Activated CD4-positive, alpha-beta memory T cell treated with anti-CD3 and anti-CD28 coated beads, Interleukin-2, amount 10 ng/mL, durations not matched to agents 7 days and 5 days (primary cell): ENCODE measurements at places on chromosomes 7 and 10. TPM values are rescaled to one million over a fixed set of nuclear protein-coding genes. Genes with fewer than 3 reads are reported as not detected.

The RABGEF1 gene
- 24.2 TPM for total RNA-seq

DNA sequence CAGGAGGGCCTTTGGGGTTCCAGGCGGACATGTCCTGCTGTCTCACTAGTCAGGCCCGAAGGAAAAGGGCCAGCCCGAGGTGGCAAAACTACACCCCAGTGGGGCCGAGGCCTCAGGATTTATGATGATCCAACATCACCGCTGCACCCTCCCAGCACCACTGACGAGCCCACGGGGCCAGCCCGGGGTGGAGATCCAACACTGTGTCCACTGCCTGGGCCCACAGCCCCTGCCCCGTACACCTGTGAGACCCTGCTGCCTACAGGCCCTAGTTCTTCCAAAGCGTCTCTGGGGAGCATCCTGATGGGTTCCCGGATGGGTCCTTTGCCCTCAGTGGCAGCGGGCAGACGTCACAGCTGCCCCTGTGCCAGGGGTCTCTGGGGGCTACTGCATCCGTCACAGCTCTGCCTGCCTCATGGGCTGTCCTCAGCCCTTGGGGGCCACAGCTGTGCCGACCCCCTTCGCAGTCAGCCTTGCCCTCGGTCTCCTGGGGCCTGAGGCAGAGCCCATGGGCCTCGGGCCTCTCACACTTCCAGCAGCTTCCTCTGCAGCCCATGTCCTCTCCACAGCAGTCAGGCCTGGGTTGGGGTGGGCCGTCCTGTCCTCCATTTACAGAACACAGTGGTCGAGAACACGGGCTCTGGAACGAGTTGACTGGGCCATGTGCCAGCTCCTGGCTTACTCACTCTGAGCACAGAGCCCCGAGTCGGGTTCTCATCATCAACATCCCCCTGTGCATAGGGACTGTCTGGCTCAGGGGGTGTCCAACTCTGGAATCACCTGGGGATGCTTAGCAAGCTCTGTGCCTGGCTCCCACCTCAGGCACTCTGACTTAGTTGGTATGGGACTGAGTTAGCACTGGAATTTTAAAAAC, 64.9 kb downstream of the FOXL3 start:
- no peaks in the 10 kb centered on the region for H3K27me3 ChIP-seq
- H3K4me3 ChIP-seq, result no peak overlapping the region
- H3K4me1 ChIP-seq, result peaks cover 14% of the 10 kb centered on the region
- DNase-seq, result no peak
- no peak overlapping the region for H3K27ac ChIP-seq
- no peaks in the 10 kb centered on the region for H3K36me3 ChIP-seq

GRCh38 chr10:124226271-124227054, 133.1 kb upstream of the CHST15 start:
- no peaks in the 10 kb centered on the region for H3K27me3 ChIP-seq
- peaks cover 39% of the 10 kb centered on the region for H3K36me3 ChIP-seq
- H3K4me3 ChIP-seq, result peak overlapping the region; percentile 33
- peaks cover 6% of the 10 kb centered on the region for H3K4me1 ChIP-seq

The CFAP69 gene
- not detected for total RNA-seq

GRCh38 chr7:150685219-150686029, at the start of gene GIMAP2:
GIMAP2 (plus strand) TSS chr7:150685706; CDS start chr7:150687060, 1,354 bp downstream.
- DNase-seq, result peak; percentile 33
- peaks cover 76% of the 10 kb centered on the region for H3K4me1 ChIP-seq
- H3K36me3 ChIP-seq, result peaks cover 74% of the 10 kb centered on the region
- peak within 1 kb of the TSS; percentile 98 for H3K27ac ChIP-seq
- H3K4me3 ChIP-seq, result peak within 1 kb of the TSS; percentile 100

DNA sequence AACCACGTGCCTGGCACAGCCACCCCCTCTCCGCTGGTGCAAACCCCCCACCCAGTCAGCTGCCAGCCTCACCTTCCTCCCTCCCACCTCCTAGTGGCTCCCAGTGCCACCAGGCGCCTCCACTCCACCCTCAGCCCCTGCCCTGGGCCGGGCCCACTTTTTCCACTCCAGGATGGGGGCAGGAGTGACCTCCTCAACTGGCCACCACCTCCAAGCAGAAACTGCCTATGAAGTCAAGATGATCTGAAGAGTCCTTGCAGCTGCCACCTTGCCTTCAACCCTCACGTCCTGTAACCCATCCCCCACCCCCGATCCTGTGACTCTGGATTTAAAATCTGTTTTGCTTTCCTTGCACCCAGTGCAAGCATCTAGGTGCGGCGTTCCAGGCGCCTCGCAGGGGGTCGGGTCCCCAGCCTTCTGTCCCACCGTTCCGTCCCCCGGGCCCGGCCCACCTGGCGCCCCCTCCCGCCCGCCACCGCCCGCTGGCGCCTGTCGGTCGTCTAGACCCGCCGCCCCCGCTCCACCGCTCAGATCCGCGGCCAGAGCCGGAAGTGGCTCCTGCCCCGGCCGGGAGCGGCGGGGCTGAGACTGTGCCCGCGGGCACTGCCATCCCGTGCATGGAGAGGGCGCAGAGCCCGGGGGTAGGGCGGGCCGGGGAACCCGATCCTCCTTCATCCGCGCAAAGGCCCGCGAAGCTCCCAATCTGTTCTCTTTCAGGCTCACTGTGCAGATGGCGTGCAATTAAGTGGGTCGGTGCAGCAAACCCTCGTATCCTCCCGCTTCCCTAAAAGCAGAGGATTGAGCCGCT, 51.2 kb upstream of the GTF2I start:
- H3K27me3 ChIP-seq, result peaks cover 5% of the 10 kb centered on the region
- no peak overlapping the region for H3K27ac ChIP-seq
- no peaks in the 10 kb centered on the region for H3K36me3 ChIP-seq
- peak; percentile 48 for DNase-seq

The ACSM6 gene
- total RNA-seq, result not detected

- H3K4me1 ChIP-seq, result no peaks in the 10 kb centered on the region
- H3K27ac ChIP-seq, result no peak overlapping the region
- peaks cover 2% of the 10 kb centered on the region for H3K27me3 ChIP-seq
- no peak overlapping the region for H3K4me3 ChIP-seq
Observed at GRCh38 chr7:41917-42565, 150.3 kb upstream of the FAM20C start.

DNA sequence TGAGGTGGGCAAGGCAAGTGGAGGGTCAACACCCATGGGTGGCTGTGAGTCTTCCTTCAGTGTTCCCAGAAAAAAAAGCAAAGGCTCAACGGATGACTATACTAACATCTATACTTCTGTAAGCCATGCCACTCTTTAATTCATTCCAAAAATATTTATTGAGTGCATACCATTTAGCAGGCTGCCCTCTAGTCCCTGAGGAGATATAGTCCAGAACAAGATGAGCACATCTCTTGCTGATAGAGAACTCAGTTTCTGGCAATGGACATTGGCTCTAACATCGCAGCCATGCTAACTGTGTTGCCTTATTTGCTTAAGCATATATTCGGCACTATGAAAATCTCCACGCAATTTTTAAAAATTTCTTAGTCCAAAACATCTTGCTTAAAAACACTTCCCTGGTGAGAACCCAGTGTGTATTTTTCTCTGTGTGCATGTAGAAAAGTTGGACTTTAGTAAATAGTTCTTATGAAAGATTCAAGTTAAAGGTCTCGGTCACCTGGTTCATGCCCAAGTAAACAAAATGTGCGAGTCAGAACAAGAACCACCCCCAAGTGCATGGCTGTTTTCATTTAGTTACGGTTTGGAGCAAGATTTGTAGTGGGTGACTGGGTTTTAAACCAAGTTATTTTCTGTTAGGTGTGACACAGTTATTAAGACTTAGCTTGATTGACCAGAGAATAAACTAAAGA, 69.8 kb downstream of the MET start:
- H3K27ac ChIP-seq, result no peak overlapping the region
- no peaks in the 10 kb centered on the region for H3K36me3 ChIP-seq
- DNase-seq, result no peak
- no peak overlapping the region for H3K4me3 ChIP-seq
- H3K27me3 ChIP-seq, result peaks cover 13% of the 10 kb centered on the region
- no peaks in the 10 kb centered on the region for H3K4me1 ChIP-seq

The CDK14 gene
- total RNA-seq, result not detected

The FKBP6 gene
- not detected for total RNA-seq

- H3K4me1 ChIP-seq, result no peaks in the 10 kb centered on the region
- DNase-seq, result no peak
- no peak overlapping the region for H3K27ac ChIP-seq
- no peaks in the 10 kb centered on the region for H3K36me3 ChIP-seq
- no peaks in the 10 kb centered on the region for H3K27me3 ChIP-seq
Observed at GRCh38 chr7:91342346-91342745, 78.1 kb downstream of the FZD1 start.

DNA sequence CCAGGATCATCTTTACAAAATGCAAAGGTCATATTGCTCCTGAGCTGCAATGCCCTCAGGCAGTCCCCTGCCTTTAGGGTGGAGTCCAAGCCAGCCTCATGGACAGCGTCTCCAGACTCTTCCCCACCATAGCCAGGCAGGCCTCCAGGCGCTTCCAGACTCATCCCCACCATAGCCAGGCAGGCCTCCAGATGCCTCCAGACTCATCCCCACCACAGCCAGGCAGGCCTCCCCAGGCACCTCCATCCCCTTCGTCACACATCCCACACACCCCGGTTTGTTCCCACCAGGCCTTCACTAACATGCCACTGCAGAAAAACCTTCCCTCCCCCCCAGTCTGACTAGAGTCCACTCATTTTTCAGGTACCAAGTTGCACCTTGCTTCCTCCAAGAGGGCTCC, 70.1 kb downstream of the PTPRN2 start:
- no peak for DNase-seq
- H3K27ac ChIP-seq, result no peak overlapping the region
- H3K36me3 ChIP-seq, result peaks cover 3% of the 10 kb centered on the region
- H3K27me3 ChIP-seq, result no peaks in the 10 kb centered on the region
- no peak overlapping the region for H3K4me3 ChIP-seq

DNA sequence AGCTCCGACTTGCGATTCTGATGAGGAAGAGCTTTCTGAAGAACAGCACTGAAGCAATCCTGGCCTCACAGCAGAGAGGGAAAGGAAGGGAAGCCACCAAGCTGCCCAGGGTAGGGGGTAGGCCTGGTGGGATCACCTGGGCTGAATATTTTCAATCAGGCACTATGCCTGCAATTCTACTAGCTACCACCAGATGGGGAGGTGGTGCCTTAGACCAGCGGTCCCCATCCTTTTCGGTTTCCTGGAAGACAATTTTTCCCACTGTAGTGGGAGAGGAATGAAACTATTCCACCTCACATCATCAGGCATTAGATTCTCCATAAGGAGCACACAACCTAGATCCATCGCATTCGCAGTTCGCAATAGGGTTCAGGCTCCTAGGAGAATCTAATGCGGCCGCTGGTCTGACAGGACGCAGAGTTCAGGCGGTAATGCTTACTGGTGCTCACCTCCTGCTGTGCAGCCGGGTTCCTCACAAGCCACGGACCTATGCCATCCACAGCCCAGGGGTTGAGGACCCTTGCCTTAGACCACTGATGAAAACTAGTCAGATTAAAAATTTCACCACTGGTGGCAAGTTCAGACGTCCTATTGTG, 2.7 kb downstream of the LRRC20 start:
- H3K27me3 ChIP-seq, result no peaks in the 10 kb centered on the region
- no peak overlapping the region for H3K27ac ChIP-seq
- DNase-seq, result no peak
- H3K4me3 ChIP-seq, result no peak overlapping the region
- peaks cover 7% of the 10 kb centered on the region for H3K36me3 ChIP-seq

GRCh38 chr7:101273206-101273605, 28.3 kb upstream of the FIS1 start:
- DNase-seq, result no peak
- H3K4me1 ChIP-seq, result no peaks in the 10 kb centered on the region
- no peak overlapping the region for H3K4me3 ChIP-seq
- no peak overlapping the region for H3K27ac ChIP-seq
- no peaks in the 10 kb centered on the region for H3K36me3 ChIP-seq

DNA sequence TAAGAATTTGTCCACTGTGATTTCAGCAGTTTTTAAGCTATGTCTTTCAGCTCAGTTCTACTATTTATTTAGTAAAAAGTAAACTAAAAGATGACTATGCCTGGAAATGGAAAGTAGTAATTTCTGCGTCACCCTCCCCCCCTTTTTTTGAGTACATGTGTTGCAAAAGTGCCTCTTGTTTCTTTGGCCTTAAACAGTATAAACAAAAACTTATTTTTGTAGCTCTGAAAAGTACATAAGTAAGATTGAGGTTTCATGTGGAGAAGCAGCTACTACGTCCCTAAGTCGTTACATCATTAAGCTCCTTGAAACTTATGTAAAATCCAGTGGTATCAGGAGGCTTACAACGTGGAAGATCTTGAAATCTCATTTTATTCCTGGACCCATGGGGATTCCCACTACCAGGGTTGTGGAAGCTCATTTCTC, 46.3 kb upstream of the HBP1 start:
- no peaks in the 10 kb centered on the region for H3K27me3 ChIP-seq
- H3K4me1 ChIP-seq, result peaks cover 18% of the 10 kb centered on the region
- no peak overlapping the region for H3K27ac ChIP-seq
- no peak for DNase-seq
- H3K36me3 ChIP-seq, result no peaks in the 10 kb centered on the region
- H3K4me3 ChIP-seq, result no peak overlapping the region

- H3K4me1 ChIP-seq, result no peaks in the 10 kb centered on the region
- no peak for DNase-seq
- no peaks in the 10 kb centered on the region for H3K36me3 ChIP-seq
- no peaks in the 10 kb centered on the region for H3K27me3 ChIP-seq
Observed at GRCh38 chr10:20644421-20644820, 252.7 kb downstream of the NEBL start.

GRCh38 chr10:114662646-114663217, 4.7 kb upstream of the ABLIM1 start:
- peaks cover 2% of the 10 kb centered on the region for H3K4me1 ChIP-seq
- H3K27me3 ChIP-seq, result peaks cover 28% of the 10 kb centered on the region
- no peak overlapping the region for H3K27ac ChIP-seq
- H3K36me3 ChIP-seq, result no peaks in the 10 kb centered on the region
- no peak overlapping the region for H3K4me3 ChIP-seq

- no peaks in the 10 kb centered on the region for H3K36me3 ChIP-seq
- H3K27ac ChIP-seq, result no peak overlapping the region
- H3K27me3 ChIP-seq, result peaks cover 9% of the 10 kb centered on the region
Observed at GRCh38 chr7:106057962-106058927, 53.9 kb downstream of the SYPL1 start.

- H3K4me1 ChIP-seq, result no peaks in the 10 kb centered on the region
- no peak overlapping the region for H3K4me3 ChIP-seq
- DNase-seq, result no peak
- peaks cover 13% of the 10 kb centered on the region for H3K27me3 ChIP-seq
- H3K36me3 ChIP-seq, result no peaks in the 10 kb centered on the region
Observed at GRCh38 chr10:86354761-86355540, 11.6 kb downstream of the GRID1 start.

- no peaks in the 10 kb centered on the region for H3K27me3 ChIP-seq
- no peak overlapping the region for H3K27ac ChIP-seq
- H3K4me3 ChIP-seq, result no peak overlapping the region
Observed at GRCh38 chr10:107091126-107091525, 73.4 kb downstream of the SORCS1 start.
